ENCODE measurements at places on chromosomes 7 and 10.

DNA sequence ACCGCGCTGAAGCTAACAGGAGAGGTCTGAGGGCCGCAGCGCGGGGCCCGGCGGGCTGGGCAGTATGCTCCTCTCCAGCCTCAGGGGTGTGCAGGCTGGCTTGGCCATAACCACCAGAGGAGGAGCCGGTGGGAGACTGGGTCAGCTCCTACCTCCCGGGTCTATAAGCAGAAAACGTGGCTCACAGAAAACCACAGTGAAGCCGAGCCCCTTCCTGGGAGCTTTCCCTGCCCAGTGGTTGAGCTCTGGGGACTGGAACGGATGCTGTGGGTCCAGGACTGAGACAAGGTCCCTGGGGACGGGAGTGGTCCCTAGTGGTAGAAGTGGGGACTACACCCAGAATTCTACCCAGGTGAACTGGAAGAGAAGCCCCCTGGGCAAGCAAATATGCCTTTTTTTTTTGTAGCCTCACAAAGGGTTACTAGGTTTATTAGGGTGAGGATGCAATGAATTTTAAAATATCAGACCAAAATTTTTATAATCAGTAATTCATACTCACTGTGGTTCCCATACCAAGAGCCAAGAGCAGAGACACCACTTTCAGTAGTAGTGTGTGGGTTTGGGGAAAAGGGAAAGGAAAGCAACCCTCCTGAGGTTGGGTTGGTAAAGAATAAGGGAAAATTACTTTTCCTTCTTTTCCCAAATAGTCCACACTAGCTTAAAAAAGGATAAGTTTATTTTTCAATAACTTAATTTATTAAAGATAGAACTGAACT is 67.9 kb upstream of the PRKCQ start:
- DNase-seq = no peak

DNA sequence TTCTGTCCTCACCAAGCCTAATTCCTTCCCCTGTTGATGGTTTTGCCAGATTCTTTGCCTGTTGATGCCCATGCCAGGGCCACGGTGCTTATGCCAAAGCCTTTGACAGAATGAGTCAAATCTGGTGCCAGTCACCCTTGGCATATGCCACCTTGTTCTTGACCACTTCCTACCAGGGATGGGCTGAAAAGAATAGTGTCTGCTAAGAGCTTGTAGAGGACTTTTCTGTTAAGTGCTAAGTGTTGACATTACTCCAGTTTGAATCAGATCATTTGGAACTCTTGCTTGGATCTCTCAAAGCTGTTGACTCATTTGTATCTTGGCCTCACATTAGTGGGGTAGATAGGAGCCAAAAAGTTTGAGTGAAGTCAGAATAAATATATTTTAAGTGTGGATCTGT is 661.2 kb downstream of the AUTS2 start:
- no peak for DNase-seq

GRCh38 chr10:100081075-100082001 is at the start of gene CPN1:
Gene CPN1 (minus strand): TSS chr10:100081869. CDS start chr10:100081625, 244 bp downstream.
- DNase-seq = no peak

GRCh38 chr10:12019283-12019971 is 23.2 kb downstream of the UPF2 start:
- DNase-seq = no peak

DNA sequence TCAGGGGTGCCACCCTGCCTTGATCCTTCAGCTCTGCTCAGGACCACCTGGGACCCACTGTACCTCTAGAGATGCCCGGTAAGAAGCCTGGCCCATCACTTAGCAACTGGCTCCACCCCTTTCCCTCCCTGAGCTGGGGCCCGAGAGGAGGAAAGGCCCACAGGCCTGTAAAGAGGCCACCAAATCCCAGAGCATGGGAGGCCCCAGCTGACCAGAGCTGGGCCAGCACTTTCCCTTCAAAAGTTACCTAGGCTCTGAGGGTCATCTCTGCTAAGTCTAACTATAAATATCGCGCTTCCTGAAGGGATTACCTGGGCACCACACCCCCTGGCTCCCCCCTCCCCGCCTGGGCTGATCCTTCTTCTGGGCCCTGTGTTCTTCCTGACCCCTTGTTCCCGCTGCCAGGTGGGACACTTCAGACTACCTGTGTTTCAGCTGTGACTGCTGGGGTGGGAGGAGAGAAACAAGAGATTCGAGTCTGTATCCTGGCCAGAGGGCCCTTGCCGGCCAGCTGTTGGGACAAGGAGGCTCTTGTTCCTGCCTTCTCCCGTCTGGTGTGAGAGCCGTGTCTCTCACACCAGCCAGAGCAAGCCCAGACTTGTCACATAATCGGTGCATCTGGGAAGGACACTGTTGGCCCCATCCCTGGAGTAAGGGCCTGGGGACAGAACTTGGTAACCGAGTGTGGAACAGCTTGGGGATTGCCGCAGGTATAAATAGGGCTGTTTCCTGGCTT is 22.8 kb upstream of the ANKRD2 start:
- DNase-seq = peak; percentile 35

DNA sequence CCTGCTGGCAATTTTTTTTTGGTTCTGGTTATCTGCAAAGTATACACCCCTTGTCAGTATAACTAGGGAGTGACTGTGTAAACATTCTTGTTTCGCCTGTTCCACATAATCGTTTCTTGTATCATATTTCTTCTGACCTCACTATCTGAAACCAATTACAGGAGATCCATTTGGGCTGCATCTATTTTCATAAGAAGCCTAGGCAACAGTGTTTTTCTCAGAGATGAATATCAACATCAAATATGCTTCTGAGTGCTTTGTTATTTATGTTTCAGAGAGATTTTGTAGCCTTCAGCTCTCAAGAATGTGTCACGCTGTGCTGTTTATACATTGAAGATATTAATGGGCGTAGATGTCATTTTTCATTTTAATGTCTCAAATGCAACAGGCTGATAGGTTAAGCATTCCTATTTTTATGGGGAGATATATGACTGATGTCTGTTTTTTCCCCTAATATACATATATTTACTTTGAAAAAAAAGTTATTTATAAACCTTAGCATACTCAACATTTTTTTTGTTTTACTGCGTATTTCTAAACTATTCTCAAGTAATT is 115.5 kb downstream of the FOXP2 start:
- DNase-seq = no peak

DNA sequence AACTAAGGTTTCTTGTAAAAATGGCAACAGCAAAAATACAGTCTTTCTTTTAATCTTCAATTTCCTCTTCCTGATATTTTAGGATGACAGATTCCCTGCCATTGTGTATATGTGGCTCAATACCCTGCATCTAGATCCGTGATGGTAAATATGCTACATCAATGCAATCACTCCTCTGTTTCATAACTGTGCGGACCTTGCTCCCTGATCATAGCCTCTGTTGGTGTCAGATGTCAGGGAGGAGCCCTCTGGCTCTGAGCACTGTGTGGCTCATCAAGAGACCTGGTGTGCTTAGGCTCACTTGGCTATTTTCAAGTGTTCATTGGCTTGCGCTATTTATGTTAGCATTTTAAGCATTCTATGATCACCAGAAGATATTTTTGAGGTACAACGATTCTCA is 33.0 kb upstream of the AGR3 start:
- peak; percentile 57 for DNase-seq

DNA sequence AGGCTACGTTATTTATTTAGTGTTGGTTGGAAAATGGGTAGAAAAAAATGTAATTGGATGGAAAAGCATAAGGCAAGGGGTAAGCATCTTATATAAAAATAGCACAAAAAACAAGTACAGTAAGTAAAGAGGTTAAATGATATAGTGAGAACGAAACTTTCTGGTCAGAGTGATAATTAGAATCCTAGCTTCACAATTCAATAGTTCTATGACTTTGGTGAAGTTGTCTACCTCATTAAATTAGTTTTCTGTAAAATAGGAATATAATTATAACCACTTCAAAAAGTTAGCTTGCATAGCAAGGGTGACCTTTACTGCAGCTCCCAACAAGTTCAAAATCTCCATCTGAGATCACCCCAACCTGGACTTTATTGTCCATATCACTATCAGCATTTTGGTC is 30.8 kb upstream of the TAS2R16 start:
- no peak for DNase-seq

- no peak for DNase-seq
These were observed 421.4 kb downstream of the GALNT17 start for GRCh38 chr7:71553306-71553705.

- no peak for DNase-seq
These were observed 68.6 kb upstream of the VIPR2 start for GRCh38 chr7:159213253-159213652.

GRCh38 chr10:109159351-109159750 is 764.0 kb downstream of the XPNPEP1 start:
- no peak for DNase-seq

DNA sequence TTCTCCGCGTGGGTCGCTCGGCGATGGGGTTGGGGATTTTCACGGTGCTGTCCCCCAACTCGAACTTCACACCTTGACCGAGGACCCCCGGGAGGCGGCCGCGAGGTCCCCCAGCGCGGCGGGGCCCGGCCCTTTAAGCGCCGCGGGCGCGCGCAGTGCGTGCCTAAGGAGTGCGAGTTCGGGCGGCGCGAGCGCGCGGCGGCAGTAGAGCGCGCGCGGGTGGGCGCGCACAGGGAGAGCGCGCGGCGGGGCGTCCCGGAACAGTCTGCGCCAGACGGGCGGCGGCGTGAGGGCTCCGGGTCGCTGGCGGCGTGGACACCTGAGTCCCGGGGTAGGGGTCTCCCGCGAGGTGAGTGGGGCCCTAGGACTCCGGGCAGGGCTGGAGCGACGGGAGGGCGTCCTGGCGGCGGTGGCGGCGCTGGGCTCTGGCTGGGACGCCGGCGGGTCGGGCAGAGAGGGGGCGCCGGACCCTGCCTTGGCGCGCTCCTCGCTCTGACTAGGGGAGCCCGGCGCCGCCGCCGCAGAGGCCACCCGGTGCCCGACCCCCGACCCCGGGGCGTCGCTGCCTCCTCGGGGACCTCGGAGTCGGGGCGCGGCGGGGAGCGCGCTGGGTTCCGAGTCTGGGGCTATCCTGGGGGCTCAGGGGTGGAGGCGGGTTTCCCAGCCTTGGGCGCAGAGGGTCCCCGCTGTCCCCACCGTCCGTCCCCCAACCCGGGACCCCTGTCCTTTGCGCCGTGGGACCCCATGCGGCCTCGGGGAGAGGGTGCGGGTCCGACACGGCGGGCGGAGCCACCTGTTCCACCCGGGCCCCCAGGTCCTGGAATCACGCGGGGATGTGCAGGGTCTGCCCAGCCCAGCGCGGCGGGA is at the start of gene PROSER2:
Gene PROSER2, plus strand, starts transcription at position 235 of the 867 bp plus-strand sequence. CDS start 28,722 bp downstream, outside the sequence.
- peak; percentile 64 for DNase-seq

- peak; percentile 13 for DNase-seq
These were observed 169.3 kb upstream of the AGK start for GRCh38 chr7:141381794-141382427.

- no peak for DNase-seq
These were observed 118.3 kb downstream of the PPP1R17 start for GRCh38 chr7:31805209-31805818.

Data from cardiac fibroblast (primary cell).